ENCODE measurements at places on chromosomes 12 and 14.

GRCh38 chr14:79331830-79332229 lies 879.5 kb downstream of the DIO2 start:
- no peak for DNase-seq

- DNase-seq = no peak
These were observed 61.4 kb upstream of the ELK3 start for GRCh38 chr12:96132819-96133218.

DNA sequence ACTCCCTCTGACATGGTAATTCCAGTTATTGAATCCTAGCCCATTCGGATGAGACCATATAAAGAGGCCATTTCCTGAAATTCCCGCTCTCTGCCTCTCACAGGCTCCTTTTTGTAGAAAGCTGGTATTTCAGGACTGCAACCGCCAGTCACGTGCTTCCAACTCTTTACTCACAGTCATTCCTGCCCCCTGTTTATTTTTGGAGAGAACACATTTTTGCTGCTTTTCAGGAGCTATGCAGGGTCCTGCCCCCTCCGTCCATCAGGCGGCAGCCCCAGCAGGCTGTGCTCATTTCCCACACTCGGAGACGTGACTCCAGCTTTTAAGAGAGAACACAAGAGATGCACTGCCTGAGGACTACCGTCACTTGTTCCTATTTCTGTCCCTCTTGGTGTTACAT lies 26.8 kb downstream of the IFT43 start:
- no peak for DNase-seq

GRCh38 chr12:24591079-24591626 lies 357.7 kb downstream of the BCAT1 start:
- DNase-seq = peak; percentile 18

DNA sequence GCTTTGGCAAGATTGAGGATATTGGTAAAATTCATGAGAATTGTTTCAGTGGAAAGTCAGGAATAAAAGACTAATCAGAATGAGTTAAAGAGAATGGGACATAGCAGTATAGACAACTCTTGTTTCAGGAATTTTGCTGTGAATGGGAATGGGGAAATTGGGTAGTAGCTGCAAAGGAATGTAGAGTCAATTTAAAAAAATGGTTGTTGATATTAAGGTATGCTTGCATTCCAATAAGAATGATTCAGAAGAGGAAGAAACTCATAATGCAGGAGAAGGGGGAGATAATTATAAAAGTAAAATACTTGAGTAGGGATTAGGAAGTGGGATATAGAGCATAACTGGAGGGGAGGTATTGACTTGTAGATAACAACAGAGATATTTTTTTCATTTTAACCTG lies 40.7 kb downstream of the MNAT1 start:
- no peak for DNase-seq

DNA sequence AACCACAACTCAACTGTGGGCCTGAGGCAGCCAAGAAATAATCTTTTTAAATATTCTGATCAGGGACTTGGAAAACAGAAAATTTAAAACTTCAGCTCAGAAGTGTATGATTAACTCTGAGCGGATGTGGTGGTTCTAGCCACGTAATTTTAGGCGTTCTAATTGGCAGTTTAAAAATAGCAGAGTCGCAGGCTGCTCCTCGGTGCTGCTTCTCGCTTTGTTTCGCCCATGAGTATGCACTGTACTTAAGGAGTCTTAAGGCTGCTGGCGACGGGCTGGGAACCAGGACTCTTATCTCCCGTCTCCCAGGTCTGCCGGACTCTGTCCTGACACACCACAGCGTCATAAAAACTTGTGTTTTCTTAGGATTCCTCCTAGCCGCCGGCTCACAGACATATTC lies 113.4 kb upstream of the PELI2 start:
- no peak for DNase-seq

DNA sequence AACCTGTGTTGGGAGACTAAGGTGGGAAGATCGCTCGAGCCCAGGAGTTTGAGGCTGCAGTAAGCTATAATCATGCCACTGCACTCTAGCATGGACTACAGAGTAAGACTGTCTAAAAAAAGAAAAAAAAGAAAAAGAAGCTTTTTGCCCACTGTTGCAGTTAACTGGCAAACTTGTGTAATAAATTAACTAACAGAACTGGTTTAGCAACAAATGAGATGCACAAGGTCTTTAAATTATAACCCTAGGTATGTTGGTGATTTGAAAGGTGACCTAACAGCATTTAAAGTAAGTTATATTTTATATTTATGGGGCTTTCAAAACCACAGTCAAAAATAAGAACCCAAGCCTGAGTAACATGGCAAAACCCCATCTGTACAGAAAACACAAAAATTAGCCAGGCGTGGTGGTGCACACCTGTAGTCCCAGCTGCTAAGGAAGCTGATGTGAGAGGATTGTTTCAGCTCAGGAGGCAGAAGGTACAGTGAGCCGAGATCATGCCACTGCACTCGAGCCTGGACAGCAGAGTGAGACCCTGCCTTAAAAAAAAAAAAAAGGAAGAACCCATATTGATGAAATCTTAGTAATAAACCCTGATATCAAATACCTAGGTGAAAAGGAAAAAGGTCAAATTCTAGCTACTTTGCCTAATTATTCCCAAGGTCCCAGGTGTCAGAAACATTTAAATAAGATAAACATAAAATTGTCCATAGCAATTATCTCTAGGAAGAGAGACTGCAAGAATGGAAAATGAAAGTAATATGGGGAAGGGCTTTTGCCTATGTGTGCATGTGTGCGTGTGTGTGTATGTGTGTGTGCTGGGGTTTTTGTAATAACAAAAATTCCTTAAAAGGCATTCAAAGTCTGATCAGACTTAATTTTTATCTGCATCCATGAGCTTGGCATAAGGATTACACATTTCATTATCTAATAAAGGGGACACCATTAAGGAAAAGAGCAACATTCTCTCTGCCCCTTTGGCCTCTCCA lies 15.4 kb downstream of the SYNE2 start:
- DNase-seq = no peak

DNA sequence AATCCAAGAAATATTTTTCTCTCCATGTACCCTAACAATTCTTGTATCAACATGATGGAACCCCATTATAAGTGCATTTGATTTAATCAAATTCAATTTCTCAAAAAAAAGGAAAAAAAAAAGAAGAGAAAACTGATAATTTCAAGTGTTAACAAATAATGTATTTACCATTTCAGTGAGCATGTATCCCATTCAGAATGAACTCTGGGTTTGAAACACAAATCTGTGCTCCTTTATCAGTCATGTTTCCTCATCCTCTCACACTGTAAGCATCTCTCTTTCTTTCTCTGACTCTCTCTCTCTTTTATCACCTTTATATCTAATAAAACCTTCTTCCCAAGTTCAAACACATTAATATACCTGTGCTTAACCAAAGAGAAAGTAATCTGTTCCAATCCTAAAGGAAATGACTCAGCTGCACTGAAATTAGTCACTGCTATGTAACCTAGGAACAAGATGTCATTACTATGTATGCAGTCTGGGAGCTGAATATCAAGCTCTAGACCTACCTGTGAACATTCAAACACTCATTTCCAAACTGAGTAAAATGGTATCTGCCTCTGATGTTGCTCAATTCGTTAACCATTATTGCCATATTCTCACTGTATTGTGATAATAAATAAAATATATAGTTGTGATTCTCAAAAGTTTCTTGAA lies 135.0 kb upstream of the LRIG3 start:
- no peak for DNase-seq

DNA sequence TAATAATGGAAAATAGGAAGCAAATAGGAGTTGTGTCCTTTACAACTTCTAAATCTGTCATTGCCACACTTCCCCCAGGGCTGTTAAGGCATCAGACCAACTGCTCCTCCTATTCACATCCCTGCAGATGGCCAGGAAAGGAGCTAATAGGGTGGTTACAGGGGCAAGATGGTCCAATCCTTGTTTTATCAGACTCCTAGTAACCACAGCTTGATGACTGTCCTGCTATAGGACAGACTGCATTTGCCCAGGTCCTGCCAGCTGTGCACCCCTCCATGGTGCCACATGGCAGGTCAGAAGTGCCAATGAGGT lies 10.9 kb upstream of the KRT2 start:
- DNase-seq = no peak

- DNase-seq = no peak
These were observed 1003.8 kb downstream of the TMTC2 start for GRCh38 chr12:83690465-83690864.

- DNase-seq = no peak
These were observed 258.7 kb downstream of the EMP1 start for GRCh38 chr12:13454991-13455777.

GRCh38 chr14:69629225-69630127 lies 18.1 kb downstream of the SUSD6 start:
- no peak for DNase-seq

DNA sequence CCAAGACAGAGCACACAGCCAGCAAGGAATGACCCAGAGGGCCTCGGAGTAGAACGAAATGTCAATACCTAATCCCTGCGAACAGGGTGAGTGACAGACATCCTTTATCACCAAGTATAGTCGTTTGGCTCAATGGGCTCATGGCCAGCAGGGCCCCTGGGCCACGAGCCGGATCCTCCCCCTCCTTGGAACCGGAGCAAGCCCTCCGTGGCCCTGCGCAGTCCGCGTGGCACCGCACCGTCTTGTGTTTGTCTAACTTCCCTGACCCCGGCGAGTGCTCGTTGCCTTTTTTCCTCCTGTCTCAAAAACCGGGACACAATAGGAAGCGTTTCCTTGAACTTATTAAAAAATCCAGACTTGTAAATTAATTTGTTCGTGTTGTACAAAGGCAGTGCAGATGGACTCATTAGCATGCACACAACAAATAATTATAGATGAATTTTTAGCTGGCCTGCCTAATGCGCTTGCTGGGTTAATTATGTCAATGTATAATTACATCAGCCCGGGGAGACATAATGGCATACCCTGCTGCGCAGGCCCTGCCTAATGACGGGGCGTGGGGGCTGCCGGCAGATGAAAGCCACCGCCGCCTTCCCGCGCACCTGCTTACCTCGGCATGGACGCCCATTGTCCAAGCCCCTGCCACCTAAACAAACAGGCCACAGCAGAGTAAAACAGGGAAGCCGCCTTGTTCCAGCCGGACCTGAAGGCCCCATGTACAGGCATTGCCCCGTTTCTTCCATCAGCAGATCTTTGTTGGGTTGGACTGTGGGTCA lies 81.6 kb downstream of the PHETA1 start:
- DNase-seq = no peak

DNA sequence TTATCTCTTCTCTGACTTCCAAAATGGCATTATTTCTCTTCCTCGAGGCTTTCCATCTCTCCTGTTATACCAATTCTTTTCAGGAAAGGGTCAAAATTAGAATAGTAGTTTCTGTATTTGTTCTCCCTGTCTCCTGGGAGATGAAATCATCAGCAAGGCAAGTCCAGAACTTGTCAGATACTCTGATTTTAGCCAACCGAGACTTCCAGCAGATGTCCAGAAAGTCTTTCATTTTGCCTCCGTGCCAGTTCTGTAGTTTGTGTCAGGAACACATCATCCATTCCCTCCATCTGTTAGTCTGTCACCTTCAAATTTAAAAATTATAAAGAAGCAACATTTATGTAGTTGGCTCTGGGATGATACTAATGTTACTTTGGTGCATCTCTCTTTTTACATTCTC lies 275.7 kb downstream of the CCDC59 start:
- DNase-seq = no peak

DNA sequence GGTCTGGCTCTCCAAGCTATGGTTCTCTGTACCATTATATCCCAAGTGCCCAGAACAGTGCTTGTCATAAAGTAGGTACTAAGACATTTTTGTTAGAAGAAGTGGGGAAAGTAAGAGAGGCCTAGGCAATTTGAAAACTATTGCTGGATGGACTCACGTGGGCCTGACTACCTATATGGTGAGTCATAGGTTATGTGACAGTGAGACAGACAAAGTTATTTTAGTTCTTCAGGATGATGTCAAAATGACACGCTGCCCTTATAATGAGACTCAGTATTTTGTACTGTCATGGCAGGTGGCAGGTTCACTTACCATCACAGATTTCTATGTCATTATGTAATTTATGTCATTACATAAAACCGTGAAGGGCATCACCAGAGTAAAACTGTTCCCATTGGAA lies 53.1 kb downstream of the PARP11 start:
- no peak for DNase-seq

- no peak for DNase-seq
These were observed 18.3 kb upstream of the VASH1 start for GRCh38 chr14:76742966-76743365.

GRCh38 chr14:31510222-31510621 lies 22.4 kb upstream of the GPR33 start:
- peak; percentile 51 for DNase-seq

GRCh38 chr12:3680919-3681594 lies 71.9 kb downstream of the CRACR2A start:
- DNase-seq = no peak

- no peak for DNase-seq
These were observed 18.6 kb upstream of the KRT7 start for GRCh38 chr12:52214421-52214802.

- no peak for DNase-seq
These were observed 172.4 kb upstream of the NUDT4 start for GRCh38 chr12:93205361-93205760.

- no peak for DNase-seq
These were observed 466.4 kb downstream of the NPAS3 start for GRCh38 chr14:33404964-33405574.

DNA sequence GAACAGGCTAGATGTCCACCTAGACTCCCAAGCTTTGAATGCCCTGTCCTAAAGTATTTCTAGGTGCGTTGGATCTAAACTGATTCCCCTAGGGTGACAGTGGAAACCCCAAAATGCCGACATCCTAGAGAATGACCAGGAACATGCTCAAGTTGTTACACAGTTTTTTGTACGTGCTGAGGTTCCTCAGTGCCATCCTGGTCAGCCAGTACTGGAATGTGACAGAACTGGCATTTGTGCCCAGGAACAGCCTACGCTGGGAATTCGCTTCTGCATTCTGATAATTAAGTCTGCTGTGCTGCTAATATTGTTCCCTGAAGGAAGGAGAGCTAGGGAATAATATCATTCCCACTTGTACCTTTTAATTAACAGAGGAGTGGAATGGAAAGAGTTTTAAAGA lies 40.3 kb downstream of the BORCS5 start:
- no peak for DNase-seq

- no peak for DNase-seq
These were observed 713 bp downstream of the FRMD6 start for GRCh38 chr14:51652168-51653078.

DNA sequence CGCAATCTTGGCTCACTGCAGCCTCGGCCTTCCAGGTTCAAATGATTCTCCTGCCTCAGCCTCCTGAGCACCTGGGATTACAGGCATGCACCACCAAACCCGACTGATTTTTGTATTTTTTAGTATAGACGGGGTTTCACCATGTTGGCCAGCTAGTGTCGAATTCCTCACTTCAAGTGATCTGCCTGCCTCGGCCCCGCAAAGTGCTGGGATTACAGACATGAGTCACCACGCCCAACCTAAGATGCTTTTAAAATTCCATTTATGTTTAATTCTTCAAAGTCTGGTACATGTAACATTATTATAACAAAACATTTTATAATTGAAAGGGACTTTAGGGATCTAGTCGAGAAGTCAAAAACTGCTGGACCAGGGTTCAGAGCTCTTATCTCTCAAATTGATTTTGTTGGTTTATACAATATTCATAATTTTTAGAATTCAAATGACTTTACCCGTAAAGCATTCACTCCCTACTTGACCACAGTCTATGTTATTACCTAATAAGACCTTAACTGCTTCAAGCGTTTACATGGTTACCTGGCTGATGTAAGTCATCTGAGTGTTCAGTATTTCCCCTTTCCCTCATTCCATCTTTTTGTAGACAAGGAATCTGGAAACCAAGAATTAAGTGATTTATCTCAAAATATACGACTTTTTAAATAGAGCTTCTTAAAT lies 28.2 kb downstream of the RAP1B start:
- DNase-seq = no peak
